ENCODE measurements at places on chromosomes 7 and 10. TPM values are rescaled to one million over a fixed set of nuclear protein-coding genes. Genes with fewer than 3 reads are reported as not detected.

Gene IDI2
- not detected for total RNA-seq

Gene GCK
- not detected for total RNA-seq

Gene SMNDC1
- total RNA-seq: 44.1 TPM

Gene ZNF862
- total RNA-seq: 30.5 TPM

Gene FOXP2
- total RNA-seq: not detected

Gene CHAT
- not detected for total RNA-seq

Data from T-helper 1 cell treated with Interleukin-12 subunit alpha and Interleukin-12 subunit beta and Interleukin-4 antibody, amounts not matched to agents 30 ng/mL and 1 ng/mL, for 36 hours (primary cell).